ENCODE measurements at places on chromosomes 5 and 9.

GRCh38 chr5:175248416-175248905, 195.5 kb downstream of the DRD1 start:
- no peak for DNase-seq

GRCh38 chr5:157548513-157549282, 26.9 kb downstream of the ADAM19 start:
- no peak for DNase-seq

DNA sequence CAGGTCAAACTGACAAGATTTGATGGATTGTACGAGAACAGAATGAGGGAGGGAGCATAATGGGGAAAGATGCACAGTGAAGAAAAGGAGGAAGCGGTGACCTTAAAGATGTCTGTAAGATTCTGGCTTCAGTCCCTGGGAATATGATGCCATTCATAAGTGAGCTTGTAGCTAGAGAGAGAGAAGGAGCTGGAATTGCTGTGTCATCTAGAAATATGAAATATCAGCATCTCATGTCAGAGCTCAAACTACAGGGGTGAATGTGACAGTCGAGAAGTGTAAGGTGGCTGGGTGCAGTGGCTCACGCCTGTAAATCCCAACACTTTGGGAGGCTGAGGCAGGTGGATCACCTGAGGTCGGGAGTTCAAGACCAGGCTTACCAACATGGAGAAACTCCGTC, 24.0 kb upstream of the WHRN start:
- no peak for DNase-seq

GRCh38 chr5:58674070-58674469, 91.2 kb downstream of the RAB3C start:
- no peak for DNase-seq

DNA sequence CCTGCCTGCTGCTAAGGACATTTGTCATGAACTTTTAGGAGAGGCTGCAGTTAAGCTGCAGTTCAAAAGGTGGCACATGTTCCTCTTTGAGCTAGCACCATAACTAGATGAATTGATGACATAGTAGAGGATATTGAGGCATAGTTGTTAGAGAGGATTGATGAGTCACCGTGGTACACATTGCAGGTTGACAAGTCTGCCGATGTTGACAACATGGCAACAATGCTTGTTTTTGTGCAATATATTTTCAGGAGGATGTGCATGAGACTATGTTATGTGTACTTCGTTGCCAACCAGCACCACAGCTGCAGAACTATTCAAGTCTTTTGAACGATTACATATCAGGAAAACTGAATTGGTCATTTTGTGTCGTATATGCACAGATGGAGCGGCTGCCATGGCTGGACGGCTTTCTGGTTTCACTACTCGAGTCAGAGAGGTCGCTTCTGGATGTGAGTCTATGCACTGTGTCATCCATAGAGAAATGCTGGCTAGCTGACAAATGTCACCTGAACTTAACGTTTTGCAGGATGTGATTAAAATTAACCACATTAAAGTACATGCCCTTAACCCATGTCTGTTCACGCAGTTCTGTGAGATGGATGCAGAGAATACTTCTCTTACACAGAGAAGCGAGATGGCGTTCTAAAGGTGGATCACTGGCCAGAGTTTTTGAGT, 24.2 kb downstream of the ANP32B start:
- no peak for DNase-seq

DNA sequence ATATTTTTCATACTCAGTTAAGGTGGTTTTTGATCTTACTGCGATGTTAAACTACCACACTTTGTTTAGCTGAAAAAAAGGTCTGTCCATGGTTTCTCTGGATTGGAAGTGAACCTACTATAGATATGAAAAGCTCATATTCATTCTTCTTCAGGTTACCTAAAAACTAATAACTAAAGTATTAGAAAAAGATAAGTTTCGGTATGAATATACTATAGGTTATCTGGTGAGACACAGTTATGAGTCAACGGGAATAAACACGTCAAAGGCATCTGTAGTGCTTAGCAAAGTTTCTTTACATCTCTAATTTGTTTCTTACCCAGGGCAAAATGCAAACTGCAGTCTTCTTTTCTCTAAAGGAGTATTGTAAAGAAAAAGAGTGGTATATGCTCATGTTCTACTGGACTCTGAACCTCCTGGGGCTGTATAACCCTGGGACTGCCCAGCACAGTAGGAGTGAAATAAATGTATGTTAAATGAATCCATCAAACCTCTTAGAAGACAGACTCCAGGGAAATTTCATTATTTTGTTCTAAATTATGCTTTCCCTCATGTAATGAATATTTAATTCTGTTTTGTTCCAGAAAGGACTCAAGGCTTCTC, 521.9 kb downstream of the PDE4D start:
- no peak for DNase-seq

DNA sequence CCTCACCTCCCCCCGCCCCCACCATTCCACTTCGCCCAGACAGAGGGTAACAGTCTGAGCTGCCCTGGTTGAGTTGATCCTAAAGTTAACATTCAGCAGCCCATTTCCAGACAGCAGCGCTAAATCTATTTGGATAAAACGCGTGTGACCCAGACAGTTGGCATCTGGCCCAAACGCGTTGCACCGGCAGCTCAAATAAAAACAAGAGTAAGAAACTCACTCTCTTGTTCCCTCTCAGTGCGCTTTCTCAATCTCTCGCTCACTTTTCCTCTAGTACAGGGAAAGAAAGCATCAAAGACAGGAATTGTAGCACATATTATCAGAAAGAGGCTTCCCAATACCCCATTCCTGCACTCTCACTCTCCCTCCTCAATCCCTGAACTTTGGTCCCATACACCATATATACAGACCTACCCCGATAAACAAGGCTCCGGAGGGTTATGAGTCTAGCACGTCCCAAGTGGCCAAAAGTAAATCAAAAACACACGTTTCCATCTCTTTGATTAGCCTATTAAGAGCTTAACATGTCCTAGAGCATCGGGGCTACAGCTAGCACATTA, 1.3 kb downstream of the ADAMTS6 start:
- DNase-seq = no peak

- DNase-seq = no peak
These were observed 221.6 kb downstream of the NR2F1-AS1 start for GRCh38 chr5:93359296-93359959.

- no peak for DNase-seq
These were observed 32.9 kb upstream of the SLC36A1 start for GRCh38 chr5:151414536-151414935.

- no peak for DNase-seq
These were observed 742.1 kb downstream of the MTRR start for GRCh38 chr5:8611067-8611466.

DNA sequence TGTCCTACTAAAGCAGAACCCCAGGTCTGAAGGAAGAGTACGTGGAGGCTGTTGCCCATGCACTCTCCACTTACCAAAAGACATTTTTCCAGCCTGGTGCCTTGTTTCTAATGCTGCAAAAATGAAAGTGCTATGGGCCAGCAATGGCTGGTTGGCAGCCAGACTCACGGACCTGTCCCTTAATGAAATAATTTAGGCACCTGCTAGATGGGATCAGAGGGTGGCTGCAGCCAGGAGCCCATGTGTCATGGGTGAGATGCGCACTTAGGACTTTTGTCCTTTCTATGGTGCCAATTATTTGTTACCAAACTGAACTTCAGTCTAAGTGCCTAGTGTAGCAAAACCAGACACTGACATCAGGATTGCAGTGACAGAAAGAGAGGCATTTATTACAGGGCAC, 276.3 kb downstream of the YTHDC2 start:
- DNase-seq = no peak

GRCh38 chr9:129280623-129281271, 102.7 kb upstream of the IER5L start:
- DNase-seq = no peak

DNA sequence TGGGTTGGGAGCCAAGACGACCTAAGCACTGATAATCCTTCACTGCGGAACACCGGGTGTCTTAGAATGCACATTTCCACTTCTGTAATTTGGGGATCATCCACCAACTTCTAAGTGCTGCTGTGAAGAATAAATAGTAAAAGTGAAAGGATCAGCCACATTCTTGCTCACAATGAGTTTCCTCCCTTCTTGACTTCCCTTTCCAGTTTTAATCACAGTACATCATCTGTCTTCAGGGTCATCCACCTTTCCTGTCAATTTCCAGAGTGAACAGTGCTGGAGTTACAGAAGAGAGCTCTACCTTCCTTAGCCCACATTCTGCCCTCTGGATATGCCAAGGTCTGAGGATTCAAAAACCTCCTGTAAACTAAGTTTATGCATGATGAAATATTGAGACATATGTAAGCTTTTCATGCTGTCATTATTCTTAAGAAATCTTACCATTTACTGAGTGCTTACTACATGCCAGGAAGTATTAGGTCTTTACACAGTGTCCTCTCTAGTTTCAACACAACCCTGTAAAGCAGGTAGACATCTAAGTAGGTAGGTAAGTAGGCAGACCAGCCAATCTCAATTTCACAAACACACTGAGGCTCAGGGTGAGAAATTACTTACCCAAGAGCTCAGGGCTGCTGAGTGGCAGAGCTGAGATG, 105.2 kb downstream of the CDK5RAP2 start:
- no peak for DNase-seq

DNA sequence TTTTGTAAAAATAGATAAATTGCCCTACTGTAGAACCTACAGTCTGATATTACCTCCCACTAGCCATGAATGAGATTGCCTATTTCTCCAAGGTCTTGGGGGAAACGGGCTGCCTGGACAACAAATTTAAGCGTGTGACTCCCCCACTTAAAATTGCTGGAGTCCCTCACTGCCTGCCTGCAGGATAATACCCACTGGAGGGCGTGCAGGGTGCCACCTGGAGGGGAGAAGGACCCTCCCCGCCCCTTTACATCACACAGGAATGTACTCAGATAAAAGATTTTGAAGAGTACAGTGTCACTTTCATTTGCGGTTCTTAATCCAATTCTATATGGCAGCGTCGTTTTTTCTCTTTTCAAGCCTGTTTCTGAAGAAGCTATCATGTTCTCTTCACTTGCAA, 6.2 kb upstream of the TRIM7 start:
- no peak for DNase-seq

DNA sequence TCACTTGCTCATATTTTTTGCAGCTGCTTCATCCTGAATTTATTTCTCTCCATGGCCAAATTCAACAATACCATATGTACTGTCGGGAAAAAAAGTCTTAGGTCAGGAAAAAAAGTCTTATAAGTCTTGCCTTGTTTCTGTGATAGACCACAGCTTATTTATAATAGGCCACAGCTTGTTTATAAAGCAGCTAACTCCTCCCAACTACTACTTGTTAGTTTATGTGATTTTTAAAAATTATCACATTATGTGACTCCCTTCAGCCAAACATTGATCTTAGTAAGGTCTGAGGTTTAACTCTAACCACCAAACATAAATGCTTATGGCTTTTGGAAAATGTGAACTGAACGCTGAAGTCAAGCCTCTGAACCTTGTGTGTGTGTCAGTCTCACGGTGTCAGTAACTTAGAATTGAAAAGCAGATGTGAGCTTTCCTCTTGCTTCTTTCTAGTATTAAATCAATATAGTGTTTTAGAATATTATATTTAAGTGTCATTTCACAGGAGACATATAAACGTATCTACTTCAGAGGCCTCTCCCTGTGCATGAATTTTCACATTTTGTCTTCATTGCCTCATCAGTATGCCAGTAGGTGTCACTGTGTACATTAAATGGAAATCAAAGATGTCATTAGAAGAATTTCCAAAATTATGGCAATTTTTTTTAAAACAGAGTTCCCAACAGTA, 51.3 kb downstream of the SNX24 start:
- no peak for DNase-seq

GRCh38 chr5:166285361-166285760, 2006.1 kb upstream of the WWC1 start:
- DNase-seq = no peak

DNA sequence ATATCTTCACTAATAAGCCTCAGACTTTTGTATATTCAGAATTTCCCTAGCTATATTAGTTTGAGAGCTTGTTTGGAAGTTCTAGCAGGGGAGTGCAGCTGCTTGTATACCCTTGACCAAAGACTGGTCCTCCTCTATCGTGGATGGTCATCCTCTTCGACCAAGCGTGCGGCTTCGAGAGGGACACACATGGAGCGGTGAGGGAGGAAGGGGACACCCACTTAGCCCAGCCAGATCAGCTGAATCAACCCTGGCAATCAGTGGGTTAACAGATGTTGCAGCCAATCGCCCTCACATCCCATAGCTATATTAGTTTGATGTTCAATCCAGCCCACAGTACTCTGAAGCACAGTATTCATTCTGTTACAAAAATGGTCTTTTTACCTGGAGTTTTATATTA, 3.2 kb downstream of the CAVIN4 start:
- DNase-seq = no peak

DNA sequence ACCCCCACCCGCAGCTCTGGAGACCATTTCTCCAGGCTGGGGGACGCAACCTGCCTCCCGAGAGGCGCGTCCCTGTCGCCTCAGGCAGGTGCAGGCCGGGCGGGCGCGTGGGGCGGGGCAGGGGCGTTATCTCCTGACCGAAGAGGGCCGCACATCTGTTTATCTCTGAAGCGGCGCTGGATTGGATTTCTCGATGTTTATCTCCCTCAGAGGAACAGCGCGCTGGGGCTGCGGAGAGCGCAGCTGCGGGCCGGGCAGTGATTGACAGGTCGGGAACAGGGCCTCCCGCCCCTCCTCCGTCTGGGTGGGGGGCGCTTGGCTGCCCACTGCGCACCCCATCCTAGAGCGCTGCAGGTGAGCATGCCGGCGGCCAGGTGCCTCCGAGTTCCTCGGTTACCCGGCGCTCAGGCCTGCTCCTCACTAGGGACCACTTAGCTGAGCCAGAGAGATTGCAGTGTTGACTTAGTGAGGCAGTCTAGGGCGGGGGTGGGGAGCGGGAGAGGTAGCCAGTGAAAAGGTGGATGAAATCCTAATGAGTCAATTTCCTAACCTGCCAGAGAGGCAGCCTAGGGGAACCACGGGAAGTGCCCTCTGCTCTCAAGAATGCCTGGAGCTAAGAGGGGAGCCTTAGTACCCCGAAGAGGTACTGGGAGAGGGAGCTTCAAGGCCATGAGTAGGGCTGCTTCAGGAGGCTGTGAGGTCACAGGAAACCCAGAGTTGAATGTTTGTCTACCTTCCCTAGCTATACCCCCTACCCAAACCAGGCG, 39.6 kb upstream of the TIFAB start:
- DNase-seq = no peak

- DNase-seq = no peak
These were observed 110.8 kb downstream of the MARCHF3 start for GRCh38 chr5:126919566-126919965.

- DNase-seq = no peak
These were observed 114.4 kb downstream of the UBAP2 start for GRCh38 chr9:33934188-33934878.

DNA sequence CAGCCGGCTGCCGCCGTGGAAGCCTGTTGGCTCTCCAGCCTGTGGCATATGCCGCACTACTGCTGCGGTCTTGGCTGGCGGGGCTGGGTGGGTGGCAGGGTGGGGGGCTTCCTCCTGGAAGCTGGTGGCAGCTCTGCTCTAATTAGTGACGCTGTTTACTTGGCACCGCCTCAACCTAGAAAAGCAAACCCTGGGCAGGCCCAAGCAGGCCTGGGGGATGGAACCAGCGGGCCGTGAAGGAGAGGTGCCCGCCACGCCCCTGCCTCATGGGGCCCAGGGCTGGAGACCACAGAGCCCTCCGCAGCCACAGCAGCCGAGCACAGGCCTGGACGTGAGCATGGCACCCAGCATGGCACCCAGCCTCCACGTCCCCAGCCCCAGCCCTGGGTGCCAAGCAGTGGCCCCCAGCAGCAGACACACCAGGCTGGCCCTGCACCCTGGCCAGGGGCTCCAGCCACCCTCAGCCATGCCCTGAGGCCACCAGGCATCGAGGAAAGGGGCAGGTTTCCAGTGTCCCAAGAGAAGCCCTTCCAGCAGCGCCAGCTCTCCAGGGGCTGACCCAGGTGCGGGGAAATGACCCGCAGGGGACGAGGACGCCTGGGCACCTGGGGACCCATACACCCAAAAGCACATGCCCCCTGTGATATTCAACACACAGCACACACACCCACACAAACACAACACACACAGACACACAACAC, 5.4 kb upstream of the CCDC187 start:
- no peak for DNase-seq
